ENCODE measurements at places on chromosomes 5 and 9.

GRCh38 chr5:2863675-2864433 lies 112.4 kb upstream of the IRX2 start:
- no peak for DNase-seq

- no peak for DNase-seq
Measured at GRCh38 chr5:168464214-168464613, 22.1 kb upstream of the RARS1 start.

DNA sequence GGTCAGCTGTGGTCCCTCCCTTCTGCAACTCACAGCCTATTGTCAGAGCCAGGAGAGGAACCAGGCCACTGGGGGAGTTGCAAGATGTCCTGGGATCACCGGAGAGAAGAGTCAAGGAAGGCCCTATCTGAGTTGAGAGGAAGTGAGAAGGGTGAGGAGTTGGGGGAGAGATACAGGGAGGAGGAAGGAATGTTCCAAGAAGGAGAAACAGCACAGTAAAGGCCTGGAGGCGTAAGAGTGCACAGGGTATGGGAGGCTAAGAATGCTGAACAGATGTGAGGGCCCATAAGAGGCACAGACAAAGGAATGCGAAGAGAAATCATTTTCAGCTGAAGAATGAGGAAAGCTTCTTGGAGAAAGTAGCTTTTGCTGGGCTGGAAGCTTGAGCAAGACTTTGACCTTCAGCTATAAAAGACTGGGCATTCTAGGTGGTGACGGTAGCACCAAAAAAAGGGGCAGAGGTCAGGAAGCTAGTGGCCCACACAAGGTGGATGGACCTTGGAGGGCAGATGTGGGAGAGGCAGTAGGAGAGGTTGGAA lies 21.6 kb upstream of the CSF1R start:
- DNase-seq: no peak

DNA sequence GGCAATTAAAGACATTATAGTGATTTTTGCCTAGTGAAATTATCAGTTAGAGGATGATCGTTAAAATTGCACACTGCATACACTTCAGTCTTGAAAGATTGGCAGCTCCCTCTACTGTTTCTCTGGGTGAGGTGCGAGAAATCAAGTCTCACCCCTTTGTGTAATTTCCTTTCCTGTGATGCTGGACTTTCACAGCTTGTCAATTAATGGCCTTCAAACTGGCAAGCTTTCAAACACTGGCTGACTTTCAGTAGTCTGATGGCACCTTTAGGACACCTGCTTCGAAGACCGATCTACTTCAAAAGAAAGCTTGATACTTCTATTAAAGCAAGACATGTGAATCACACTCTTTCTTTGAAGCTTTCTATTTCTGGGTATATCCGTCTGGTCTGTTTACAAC lies 706.7 kb upstream of the PTPRD start:
- no peak for DNase-seq
